Fibroblast of skin of right biceps (primary cell): ENCODE measurements at places on chromosomes 16 and 17.

DNA sequence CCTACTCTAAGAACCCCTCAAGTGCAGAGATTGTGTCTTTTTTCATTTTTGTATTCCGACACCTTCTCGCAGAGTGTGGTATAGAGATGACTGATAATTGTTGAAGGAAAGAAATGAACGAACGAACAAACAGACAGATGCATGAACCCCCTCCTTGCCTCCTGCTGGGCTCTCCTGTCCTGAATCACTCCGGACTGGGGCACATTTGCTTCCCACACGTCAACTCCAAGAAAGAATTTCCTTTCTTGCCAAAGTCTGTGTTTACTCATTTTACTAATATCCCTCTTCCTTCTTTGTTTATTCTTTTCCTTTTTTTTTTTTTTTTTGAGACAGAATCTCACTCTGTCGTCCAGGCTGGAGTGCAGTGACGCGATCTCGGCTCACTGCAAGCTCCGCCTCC lies 37.5 kb upstream of the BHLHA9 start:
- no peak for DNase-seq

- no peak for DNase-seq
These were observed 20.7 kb upstream of the LRRC37A start for GRCh38 chr17:46274238-46274637.

DNA sequence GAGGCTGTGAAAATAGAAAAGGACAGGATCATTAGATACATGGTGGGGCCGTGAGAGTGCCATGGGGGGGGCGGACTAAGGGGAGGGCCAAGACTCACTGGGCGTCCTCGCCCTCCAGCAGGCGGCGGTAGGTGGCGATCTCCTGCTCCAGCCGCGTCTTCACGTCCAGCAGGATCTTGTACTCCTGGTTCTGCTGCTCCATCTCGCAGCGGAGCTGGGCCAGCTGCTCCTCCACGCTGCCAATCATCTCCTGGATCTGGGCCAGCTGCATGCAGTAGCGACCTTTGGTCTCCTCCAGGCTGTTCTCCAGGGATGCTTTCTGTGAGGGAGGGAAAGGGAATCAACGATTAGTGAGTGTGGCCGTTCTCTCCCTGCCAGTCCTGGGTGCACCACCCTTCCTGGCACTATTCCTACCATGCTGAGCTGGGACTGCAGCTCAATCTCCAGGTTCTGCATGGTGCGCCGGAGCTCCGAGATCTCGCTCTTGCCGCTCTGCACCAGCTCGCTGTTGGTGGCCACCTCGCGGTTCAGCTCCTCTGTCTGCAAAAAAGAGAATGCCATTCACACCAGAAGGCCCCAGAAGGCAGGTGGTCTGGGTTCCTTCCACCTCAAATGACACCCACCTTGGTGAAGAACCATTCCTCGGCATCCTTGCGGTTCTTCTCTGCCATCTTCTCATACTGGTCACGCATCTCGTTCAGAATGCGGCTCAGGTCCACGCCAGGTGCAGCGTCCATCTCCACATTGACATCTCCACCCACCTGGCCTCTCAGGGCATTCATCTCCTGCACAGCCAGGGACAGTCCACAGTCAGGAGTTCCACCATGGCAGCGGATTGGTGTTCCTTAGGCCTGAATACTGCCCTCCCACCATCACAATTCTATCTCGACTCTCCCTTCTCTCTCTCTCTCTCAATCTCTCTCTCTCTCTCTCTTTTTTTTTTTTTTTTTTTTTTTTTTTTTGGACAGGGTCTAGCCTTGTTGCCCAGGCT lies 3.3 kb downstream of the KRT14 start:
- no peak for DNase-seq

DNA sequence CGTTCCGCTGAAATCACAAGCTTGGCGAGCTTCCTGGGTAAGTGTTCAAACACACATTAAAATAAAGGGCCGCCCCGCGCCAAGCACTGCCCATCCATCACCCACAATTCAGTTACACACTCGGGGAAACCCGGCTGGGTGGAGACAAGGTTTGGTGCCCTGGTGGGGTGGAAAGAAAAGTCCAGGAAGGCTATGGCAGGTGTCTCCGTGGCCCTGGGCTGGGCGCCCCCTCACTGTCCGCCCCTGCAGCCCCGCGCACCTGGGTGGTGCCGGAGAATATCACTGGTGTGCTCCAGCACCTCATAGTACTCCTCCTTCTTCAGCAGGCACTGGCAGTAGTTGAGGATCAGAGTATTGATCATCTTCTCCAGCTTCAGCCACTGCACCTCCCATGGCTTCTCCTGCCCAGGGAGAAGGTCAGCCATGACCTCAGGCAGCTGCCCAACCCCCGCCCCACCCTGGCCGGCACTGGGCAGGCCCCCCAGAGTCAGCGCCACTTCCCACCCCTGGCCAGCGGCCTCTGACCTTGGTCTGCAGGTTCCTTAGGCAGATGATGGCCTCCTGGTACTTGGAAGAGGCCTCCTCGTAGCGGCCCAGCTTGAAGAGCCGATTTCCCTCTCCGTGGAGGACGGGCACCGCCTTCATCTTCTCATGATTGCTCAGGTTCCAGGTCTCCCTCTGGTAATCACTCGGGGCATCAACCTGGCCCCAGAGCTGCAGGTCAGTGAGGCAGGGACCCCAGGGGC lies 8.4 kb downstream of the AIPL1 start:
- DNase-seq, result no peak

GRCh38 chr17:44267818-44268490 lies at the start of gene SLC4A1:
Gene SLC4A1 (minus strand): TSS chr17:44268135. CDS start chr17:44262866, 5,269 bp downstream.
- DNase-seq, result no peak

DNA sequence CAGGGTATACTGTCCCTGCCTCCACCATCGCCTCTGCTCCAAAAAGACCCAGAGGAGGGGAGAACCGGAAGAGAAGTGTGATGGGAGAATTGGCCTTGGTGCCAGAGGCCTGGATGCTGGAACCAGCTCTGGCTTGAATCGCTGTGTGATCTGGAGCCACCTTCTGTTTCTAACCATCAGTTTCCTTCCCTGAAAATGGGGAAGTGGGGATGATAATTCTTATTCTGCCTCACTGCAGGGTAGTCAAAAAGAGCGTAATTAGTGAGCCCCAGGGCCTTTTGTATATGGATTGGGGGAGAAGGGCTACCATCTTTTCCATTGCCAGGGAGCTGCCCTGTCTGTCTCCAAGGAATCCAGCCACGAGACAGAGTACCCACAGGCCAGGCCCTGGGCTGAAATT lies 52.2 kb downstream of the CCT6B start:
- no peak for DNase-seq

DNA sequence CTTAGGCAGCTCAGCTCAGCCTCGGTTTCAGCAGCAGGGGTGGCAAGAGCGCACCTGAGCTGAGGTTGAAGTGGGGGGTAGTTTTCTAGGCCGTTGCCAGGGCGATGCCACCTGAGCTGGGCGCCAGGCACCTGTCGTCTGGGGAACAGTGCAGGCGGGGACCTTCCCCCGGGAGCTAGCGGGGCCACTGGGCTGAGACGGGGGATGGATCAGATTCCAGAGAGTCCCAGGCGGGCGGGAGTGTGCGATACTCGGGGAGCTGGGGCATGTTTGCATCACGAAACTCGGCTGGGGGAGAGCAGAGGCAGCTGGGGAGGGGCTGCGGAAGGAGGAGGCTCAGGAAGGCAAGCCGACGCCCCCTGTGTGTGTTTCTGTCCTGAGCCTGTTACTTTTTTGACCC lies 477 bp upstream of the CLDN9 start:
- DNase-seq, result no peak

- no peak for DNase-seq
These were observed 87.5 kb upstream of the WSB1 start for GRCh38 chr17:27206447-27206846.

GRCh38 chr17:62179525-62180161 lies 114.6 kb upstream of the MED13 start:
- peak; percentile 54 for DNase-seq

DNA sequence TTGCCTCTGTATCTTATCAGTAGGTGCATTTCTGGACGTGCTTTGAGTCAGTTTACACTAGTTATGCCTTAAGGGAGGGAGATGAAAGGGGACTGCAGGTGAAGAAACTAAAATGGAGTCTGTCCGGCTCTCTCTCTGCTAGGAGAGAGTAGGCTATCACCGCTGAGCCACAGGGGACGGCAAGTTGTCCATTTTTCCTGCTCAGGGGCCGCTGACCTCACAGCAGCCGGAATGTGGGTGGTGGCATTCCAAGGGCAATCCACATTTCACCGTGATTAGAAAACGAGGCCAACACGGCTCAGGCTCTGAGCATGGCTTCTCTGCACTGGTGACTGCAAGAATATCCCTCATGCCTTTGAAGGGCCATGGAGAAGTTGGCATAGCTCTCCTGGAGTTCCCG lies 19.0 kb upstream of the KLHDC4 start:
- peak; percentile 35 for DNase-seq

DNA sequence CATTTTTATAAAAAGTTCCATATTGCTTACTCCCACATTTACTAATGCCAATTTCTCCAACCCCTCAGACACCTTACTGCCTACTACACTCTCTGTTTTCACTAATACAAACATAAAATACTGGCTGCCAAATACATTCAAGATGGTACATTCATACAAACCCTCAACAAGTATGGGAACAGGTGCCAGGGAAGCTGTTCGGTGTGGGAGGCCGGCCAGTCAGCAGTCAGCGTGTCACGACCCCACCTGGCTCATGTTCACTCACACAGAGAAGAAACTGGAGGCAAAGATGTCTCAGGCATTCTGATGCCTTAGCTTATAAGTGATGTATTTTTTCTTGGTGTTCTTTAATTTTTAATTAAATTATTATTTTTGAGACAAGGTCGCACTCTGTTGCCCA lies 42.4 kb upstream of the TRAP1 start:
- no peak for DNase-seq

DNA sequence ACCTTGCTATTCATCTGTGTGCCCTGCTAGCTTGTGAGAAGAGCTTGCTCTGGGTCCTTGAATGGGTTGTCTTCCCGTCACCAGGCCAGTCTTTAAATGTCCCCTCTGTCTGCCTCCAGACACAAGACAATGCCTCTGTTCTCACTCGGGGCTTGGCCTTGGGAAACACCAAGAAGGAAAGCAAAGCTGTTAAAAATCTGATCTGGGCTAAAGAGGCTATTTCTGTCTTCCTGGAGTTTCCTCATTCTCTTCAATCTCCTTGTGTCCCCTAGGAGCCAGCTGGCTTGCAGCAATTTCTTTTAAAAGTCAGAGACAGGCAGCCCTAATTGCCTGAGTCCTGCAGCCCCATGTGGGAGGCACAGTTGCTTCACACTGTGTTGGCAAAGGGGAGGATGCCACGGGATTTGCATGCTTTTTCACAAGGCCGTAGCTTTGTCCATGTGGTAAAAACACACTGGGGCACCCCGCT lies 2.5 kb downstream of the DNAI2 start:
- no peak for DNase-seq

DNA sequence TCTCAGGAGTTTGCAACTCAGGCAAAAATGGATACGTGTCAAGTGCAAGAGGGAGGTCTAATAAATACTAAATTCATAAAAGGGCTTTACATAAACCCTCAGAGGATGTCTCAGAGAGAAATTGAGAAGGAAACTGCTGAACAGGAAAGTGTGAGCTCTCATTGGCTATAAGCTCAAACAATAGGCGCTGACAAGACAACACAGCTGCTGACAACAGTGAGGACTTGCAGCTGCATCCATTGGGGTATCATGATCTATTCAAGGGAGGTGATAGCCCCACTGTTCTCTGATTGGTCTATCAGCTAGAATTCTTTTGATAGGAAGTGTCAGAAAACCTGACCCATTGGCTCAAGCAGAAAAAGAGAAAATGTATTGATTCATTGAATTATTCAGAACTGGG lies 187.2 kb downstream of the CBLN1 start:
- no peak for DNase-seq

GRCh38 chr16:34743115-34743514 lies 1283.7 kb downstream of the TP53TG3F start:
- DNase-seq, result no peak

DNA sequence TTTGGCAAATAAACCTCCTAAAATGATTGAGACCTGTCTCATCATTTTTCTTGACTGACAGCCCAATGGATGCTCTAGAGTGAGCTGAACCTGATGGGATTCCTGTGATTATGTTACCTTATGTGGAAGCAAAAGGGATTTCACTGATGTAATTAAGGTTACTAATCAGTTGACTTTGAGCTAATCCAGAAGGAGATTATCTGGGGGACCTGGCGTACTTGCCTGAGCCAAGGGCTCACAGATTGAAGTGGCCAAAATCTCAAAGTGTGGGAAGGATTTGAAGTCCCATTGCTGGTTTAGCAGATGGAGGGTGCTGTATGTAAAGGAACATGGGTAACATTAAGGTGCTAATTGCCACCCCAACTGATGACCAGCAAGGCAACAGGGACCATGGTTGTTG lies 214.0 kb downstream of the CPPED1 start:
- no peak for DNase-seq

DNA sequence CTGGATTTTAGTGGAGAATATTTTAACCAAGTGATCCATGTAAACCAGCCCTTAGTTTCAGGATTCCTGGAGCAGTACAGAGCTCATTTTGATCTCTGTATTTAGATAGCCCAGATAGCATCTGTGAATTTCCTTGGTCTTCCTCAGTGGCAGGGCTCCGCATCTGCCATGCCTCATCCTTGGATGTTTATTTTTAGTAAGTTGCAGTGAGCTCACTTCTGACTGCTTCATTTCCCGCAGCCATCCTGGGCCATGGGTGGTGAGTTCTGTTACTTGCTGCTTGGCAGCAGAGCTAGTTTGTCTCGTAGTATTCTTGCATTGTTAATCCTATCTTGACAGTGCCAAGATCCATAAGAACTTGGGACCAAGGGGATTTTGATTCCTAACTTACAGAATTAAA lies 33.7 kb downstream of the IST1 start:
- peak; percentile 77 for DNase-seq

GRCh38 chr16:67432506-67432890 lies 1.6 kb downstream of the HSD11B2 start:
- DNase-seq, result no peak
